ENCODE measurements at places on chromosomes 4 and X.

DNA sequence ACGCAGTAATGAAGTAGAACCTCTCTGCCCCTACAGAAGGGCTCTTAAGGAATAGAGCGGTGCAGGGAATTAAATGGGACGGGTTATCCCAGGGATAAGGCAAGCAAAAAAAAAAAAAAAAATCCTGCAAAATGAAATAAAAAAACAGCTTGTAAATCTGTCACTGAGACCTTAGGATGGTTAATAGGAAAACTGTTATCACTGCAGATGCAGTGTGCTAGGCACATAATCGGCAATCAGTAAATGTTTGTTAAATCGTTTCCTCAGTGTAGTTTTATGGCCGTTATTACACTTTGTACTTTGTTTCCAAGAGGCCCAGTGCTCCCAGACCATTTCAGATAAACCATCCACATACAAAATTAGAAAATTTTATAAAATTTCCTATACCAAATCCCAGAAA is 1.0 kb downstream of the HNRNPH2 start:
- H3K36me3 ChIP-seq: peaks cover 18% of the 10 kb centered on the region
- H3K4me3 ChIP-seq: peak overlapping the region; percentile 50
- peak overlapping the region; percentile 86 for H3K27ac ChIP-seq
- peaks cover 43% of the 10 kb centered on the region for H3K4me1 ChIP-seq

- H3K36me3 ChIP-seq: no peaks in the 10 kb centered on the region
- DNase-seq: no peak
- no peaks in the 10 kb centered on the region for H3K27me3 ChIP-seq
- H3K27ac ChIP-seq: no peak overlapping the region
Measured at GRCh38 chrX:6599230-6599860, 64.4 kb upstream of the VCX3A start.

DNA sequence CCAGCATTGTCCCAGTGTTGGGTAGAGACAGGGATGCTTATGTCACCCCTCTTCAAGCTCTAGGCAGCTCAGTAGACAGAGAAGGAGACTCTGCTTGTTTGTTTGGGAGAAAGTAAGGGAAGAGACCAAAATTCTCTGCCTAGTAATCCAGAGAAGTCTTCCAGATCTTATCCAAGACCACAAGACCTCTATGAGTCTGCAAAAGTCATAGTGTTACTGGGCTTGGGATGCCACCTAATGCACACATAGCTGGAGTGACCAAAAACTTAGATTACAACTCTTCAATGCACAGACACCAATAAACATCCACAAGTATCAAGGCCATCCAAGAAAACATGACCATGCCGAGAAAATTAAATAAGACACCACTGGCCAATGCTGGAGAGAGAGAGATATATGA is 205.5 kb downstream of the UNC5C start:
- H3K36me3 ChIP-seq: no peaks in the 10 kb centered on the region
- no peaks in the 10 kb centered on the region for H3K27me3 ChIP-seq
- no peak overlapping the region for H3K4me3 ChIP-seq
- DNase-seq: no peak
- H3K27ac ChIP-seq: no peak overlapping the region

DNA sequence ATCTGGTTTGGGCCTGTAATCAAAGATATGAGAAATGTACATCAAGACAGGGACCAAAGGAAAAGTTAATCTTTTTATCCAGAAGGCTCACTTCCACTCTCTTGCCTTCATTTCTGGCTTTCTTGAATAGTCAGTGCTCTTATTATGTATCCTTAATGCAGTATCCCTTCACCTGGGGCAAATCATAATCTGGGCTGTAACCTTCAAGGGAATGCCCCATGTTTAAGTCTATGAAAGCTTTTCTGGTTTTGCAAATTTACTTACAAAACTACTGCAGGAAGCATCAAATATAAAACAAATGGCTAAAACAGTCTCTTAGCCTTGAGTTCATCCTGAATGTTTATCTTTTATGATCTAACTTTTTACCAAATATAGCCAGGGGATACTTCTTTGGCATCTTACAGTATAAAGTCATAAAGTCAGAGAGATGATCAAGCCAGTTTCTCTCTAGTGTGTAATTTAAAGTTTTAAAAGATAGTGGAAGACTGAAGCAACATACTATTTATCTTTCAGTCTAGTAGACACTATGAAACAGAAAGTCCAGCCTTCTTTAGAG is 1214.8 kb downstream of the STIM2 start:
- no peak for DNase-seq
- no peak overlapping the region for H3K27ac ChIP-seq
- no peaks in the 10 kb centered on the region for H3K27me3 ChIP-seq
- H3K4me3 ChIP-seq: no peak overlapping the region

- no peaks in the 10 kb centered on the region for H3K27me3 ChIP-seq
- H3K4me1 ChIP-seq: no peaks in the 10 kb centered on the region
- no peaks in the 10 kb centered on the region for H3K36me3 ChIP-seq
- H3K27ac ChIP-seq: no peak overlapping the region
- no peak for DNase-seq
- no peak overlapping the region for H3K4me3 ChIP-seq
Measured at GRCh38 chr4:129384974-129385373, 289.0 kb downstream of the C4orf33 start.

GRCh38 chrX:147749308-147749707 is 162.4 kb upstream of the FMR1 start:
- H3K27ac ChIP-seq: no peak overlapping the region
- H3K27me3 ChIP-seq: no peaks in the 10 kb centered on the region
- H3K4me1 ChIP-seq: no peaks in the 10 kb centered on the region
- DNase-seq: no peak

DNA sequence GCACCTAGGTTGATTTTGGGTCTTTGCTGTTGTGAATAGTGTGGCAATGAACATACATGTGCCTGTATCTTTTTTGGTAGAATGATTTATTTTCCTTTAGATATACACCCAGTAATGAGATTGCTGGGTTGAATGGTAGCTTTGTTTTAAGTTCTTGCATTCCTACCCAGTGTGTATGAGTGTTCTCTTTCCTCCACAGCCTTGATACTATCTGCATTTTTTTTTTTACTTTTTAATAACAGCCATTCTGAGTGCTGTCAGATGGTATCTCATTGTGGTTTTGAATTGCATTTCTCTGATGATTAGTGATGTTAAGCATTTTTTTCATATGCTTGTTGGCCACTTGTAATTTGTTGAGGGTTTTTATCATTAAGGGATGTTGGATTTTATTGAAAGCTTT is 351.8 kb upstream of the GNPDA2 start:
- no peak for DNase-seq
- no peaks in the 10 kb centered on the region for H3K27me3 ChIP-seq
- H3K27ac ChIP-seq: no peak overlapping the region
- no peaks in the 10 kb centered on the region for H3K36me3 ChIP-seq
- H3K4me3 ChIP-seq: no peak overlapping the region
- no peaks in the 10 kb centered on the region for H3K4me1 ChIP-seq

DNA sequence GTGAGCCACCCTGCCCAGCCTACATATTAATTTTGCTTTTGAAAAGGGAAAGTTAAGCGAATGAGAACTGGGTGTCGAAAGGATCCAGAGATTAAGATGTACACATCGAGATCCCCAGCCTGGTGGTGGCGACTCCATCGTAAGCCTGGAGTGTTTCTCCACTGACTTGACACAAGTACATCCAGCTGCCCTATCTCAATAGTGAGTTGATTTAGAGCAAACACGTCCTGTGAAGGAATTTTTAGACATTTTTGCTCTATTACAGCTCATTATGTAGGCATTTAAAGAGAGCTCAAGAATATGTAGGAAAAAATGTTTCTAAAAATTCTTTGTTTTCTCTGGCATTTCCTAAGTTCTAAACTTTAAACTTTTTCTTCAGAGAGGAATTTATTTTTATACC is 11.7 kb upstream of the CLDN34 start:
- no peak for DNase-seq
- H3K4me1 ChIP-seq: no peaks in the 10 kb centered on the region
- H3K36me3 ChIP-seq: no peaks in the 10 kb centered on the region
- H3K27ac ChIP-seq: no peak overlapping the region
- no peaks in the 10 kb centered on the region for H3K27me3 ChIP-seq
- no peak overlapping the region for H3K4me3 ChIP-seq

- no peak overlapping the region for H3K4me3 ChIP-seq
- H3K36me3 ChIP-seq: no peaks in the 10 kb centered on the region
- H3K27ac ChIP-seq: no peak overlapping the region
Measured at GRCh38 chrX:109774706-109775105, 41.6 kb upstream of the ACSL4 start.

GRCh38 chr4:931194-931959 is 739 bp downstream of the GAK start:
- H3K27ac ChIP-seq: peak overlapping the region; percentile 97
- H3K4me1 ChIP-seq: peaks cover 36% of the 10 kb centered on the region
- DNase-seq: peak; percentile 14
- H3K36me3 ChIP-seq: peaks cover 12% of the 10 kb centered on the region

- no peaks in the 10 kb centered on the region for H3K27me3 ChIP-seq
- no peak for DNase-seq
- H3K4me1 ChIP-seq: no peaks in the 10 kb centered on the region
- H3K4me3 ChIP-seq: no peak overlapping the region
- H3K27ac ChIP-seq: no peak overlapping the region
Measured at GRCh38 chr4:98484031-98484430, 174.4 kb downstream of the TSPAN5 start.

DNA sequence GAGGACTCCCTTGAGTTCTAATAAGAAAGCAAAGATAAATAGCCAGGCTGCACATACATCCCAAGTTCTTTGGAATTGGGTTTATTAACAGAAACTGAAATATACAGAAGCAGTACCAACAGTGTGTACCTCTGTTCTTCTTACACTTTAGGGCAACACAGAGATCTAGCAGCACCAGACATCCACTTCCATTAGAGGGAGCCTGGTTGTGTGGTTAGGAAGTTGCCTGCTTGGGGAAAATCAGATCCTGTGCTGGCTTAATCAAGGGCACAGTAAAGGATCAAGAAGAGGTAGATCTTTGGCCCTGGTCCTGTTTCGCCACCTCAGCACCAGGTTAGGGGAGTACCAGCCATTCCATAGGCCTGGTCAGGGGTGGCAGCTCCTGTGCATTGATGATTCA is 231.1 kb upstream of the ARHGAP24 start:
- no peak overlapping the region for H3K4me3 ChIP-seq
- no peak for DNase-seq
- no peaks in the 10 kb centered on the region for H3K27me3 ChIP-seq
- no peaks in the 10 kb centered on the region for H3K36me3 ChIP-seq
- H3K4me1 ChIP-seq: no peaks in the 10 kb centered on the region

DNA sequence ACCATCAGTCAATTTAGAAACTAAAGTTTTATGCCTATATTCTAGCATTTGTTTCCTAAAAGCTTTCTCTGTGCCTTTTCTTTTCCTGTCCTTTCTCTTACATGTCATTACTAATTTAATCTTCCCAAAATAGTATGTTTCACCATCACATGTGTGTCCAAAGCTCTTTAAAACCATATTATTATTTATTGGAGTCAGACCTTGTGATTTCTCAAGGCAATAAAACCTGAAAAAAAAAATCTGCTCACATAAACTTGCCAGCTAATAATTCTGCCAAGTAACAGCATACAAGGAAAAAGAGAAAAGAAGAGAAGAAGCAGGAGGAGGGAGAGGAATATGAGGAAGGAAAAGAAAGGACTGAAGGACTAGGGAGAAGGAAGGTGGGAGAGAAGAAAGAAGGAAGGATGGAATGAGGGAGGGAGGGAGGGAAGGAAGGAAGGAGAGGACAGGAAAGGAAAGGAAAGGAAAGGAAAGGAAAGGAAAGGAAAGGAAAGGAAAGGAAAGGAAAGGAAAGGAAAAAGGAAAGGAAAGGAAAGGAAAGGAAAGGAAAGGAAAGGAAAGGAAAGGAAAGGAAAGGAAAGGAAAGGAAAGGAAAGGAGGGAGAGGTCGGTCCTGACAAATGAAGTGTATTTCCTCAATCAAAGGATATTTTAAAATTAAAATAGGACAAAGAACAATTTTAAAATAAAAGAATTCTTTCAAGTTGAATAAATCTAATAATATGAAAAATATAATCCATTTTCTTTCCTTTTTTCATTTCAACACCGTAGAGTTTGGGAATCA is 57.4 kb downstream of the ANTXR2 start:
- H3K27ac ChIP-seq: peak overlapping the region; percentile 93
- H3K36me3 ChIP-seq: peaks cover 29% of the 10 kb centered on the region
- peaks cover 78% of the 10 kb centered on the region for H3K4me1 ChIP-seq
- DNase-seq: no peak
- H3K27me3 ChIP-seq: no peaks in the 10 kb centered on the region
- no peak overlapping the region for H3K4me3 ChIP-seq

DNA sequence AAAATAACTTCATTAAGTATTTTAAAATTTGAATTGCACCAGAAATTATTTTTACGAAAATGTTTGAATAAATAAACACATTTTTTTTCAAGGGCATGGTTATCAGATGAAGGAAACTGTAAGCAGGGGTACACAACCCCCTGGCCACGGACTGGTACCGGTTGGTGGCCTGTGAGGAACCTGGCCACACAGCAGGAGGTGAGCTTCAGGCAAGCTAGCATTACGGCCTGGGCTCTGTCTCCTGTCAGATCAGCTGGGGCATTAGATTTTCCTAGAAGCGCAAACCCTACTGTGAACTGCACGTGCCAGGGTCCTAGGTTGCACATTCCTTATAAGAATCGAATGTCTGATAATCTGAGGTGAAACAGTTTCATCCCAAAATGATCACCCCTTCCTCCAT is 1499.7 kb upstream of the AGA start:
- H3K36me3 ChIP-seq: no peaks in the 10 kb centered on the region
- no peaks in the 10 kb centered on the region for H3K4me1 ChIP-seq
- H3K27ac ChIP-seq: no peak overlapping the region

DNA sequence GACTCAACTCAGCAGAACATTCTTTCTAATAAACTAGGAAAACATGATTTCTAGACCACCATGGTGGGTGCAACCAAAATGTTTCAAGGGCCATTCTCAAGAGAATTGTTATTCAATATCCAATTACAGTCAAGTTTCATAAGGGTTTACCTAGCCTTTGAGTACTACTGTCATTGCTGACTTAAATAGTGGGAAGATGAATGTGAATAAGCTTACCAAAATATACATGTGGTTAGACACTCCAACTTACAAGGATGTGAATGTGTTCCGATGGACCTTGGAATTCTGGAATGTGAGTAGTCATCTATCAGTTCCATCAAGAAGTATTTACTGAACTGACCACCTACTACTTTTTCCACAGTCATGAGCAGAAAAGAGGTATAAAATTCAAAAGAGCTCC is 16.9 kb downstream of the SH3RF1 start:
- no peak for DNase-seq
- no peaks in the 10 kb centered on the region for H3K4me1 ChIP-seq
- no peaks in the 10 kb centered on the region for H3K27me3 ChIP-seq
- H3K4me3 ChIP-seq: no peak overlapping the region

GRCh38 chr4:10659251-10659650 is 25.3 kb downstream of the CLNK start:
- no peaks in the 10 kb centered on the region for H3K4me1 ChIP-seq
- H3K36me3 ChIP-seq: no peaks in the 10 kb centered on the region
- no peak for DNase-seq
- no peak overlapping the region for H3K4me3 ChIP-seq
- no peak overlapping the region for H3K27ac ChIP-seq
- H3K27me3 ChIP-seq: no peaks in the 10 kb centered on the region

GRCh38 chrX:17374619-17375366 is at the start of gene NHS:
TSS of gene NHS (plus strand) at chrX:17375200. CDS start at chrX:17375758, 558 bp downstream.
- H3K4me1 ChIP-seq: no peaks in the 10 kb centered on the region
- no peaks in the 10 kb centered on the region for H3K36me3 ChIP-seq
- DNase-seq: no peak
- H3K27me3 ChIP-seq: no peaks in the 10 kb centered on the region

- H3K27ac ChIP-seq: no peak overlapping the region
- H3K4me3 ChIP-seq: no peak overlapping the region
- no peaks in the 10 kb centered on the region for H3K27me3 ChIP-seq
- H3K36me3 ChIP-seq: no peaks in the 10 kb centered on the region
- DNase-seq: peak; percentile 53
Measured at GRCh38 chrX:39766085-39766726, 331.6 kb downstream of the BCOR start.
